ENCODE measurements at places on chromosomes 11 and 22.
A peak's percentile ranks its signal among the peaks of the same experiment; 100 is the strongest.

GRCh38 chr11:17013548-17014320 is 480 bp downstream of the PLEKHA7 start:
- DNase-seq = no peak

GRCh38 chr22:37079668-37080171 is 28.2 kb downstream of the KCTD17 start:
- DNase-seq = no peak

DNA sequence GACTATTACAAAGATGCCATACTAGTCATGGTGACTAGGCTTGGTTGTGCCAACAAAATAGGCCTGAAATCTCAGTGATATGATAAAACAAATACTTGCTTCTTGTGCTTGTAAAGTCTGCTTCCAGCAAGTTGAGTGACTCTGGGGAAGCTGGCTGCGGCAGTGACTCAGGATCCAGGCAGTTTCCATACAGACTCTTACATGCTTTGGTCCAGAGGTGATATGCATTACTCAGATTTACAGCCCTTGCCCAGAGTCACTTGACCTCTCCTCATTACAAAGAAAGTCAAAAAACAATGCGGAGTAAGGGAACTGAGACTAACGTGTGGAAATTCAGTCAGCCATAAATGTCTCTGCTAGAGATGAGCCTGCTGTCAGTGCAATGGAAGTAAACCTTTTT is 387.5 kb downstream of the KCNA4 start:
- no peak for DNase-seq

DNA sequence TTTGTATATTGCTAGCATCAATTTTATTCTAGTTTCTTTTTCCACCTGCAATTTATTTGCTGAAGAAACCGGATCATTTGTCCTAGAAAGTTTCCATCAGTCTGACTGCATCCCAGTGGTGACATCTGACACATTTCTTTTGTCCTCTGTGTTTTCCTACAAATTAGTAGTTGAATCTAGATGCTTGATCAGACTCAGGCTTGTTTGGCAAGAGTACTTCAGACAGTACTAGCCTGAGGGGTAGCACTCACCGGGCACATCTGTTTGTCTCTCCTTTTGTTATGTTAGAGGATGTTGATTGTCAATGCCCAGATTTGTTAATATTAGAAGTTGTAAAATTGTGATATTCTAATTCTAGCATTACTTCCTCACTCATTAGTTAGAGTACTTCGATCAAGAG is 204.8 kb downstream of the SWAP70 start:
- no peak for DNase-seq

- no peak for DNase-seq
These were observed 123.9 kb downstream of the MRTFA start for GRCh38 chr22:40512426-40513136.

DNA sequence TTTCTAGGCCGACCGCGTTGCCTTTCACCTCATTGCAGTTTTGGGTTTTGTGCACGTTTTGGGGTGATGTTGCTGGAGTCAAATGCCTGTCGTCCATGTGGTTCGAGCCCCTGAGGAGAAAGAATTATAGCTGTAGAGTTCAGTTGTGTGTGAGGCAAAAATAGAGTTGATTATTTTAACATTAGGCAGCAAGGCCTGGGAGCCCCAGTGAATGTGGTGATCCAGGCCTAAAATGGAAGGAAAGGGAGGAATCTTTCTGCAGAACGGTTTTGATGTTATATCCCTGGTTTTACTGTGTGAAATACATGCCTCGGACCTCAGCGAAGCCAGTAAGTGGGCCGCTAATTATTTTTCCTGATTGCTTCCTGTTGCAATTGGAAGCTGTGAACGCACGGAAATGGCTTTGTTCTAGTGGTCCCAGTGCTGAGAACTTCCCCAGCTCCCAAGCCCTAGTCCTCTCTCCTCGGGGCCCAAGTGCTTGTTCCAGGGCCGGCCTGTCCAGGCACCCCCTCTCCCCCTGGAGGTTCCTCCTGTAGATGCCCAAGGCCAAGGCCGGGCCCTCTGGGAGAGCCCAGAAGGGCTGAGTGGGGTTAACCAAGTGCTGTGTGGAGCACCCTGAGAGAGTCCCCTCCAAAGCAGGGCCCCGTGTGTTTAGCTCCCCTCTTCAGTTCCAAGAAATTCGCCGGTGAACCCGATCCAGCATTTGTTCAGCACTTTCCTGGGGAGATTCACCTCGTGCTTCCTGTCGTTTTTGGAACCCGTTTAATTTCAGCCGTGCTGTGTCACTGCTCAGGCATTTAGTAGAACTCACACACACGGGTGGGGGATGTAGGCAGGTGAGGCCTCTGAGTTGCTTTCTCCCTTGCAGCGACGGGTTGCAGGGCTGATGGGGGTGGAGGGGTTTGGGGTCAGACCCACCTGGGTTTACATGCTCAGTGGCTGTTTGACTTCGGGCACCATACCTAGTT is 2.1 kb downstream of the LRP5 start:
- no peak for DNase-seq

- no peak for DNase-seq
These were observed 46.8 kb downstream of the TRIM29 start for GRCh38 chr11:120091121-120091520.

GRCh38 chr11:1302461-1303125 is 6.8 kb downstream of the TOLLIP start:
- DNase-seq = peak; percentile 44

DNA sequence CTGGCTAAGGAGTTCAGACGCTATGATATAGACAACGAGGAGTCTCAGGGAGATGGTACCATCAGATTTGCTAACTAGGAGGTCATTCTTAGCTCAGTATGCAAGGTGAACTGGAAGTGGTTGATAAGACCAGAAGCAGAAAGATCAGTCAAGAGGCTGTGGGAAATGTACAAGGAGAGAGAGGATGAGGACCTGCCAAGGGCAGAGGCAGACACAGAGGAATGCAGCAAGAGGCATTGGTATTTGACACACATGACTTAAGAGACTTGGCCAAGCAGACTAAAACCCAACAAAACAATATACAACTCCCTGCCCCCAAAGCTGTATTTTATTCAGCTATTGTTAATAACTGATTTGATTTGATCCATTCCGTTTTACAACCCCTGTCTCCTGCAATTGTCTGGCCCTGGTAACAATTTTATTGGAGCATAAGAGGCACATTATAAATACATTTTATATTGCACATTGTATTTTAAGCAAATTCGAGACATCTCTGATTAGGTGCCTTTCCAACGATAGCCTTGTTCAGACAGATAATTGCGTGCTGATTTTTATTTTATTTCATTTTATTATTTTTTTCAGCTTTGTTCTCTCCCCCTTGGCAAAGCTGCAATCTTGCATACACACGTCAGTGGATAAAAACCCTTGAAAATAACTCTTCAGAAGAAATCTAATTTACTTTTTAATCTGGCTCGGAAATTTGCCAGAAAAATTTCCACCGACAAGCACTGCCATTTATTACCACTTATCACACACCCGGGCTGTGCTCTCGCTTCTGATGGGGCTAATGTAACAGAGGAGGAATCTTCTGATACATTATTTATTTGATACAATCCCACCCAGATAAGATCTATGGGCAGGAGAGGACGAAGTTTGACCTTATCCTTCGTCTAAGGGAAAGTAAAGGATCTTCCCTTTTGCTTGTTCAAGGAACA is 237.8 kb downstream of the NXPE2 start:
- no peak for DNase-seq

DNA sequence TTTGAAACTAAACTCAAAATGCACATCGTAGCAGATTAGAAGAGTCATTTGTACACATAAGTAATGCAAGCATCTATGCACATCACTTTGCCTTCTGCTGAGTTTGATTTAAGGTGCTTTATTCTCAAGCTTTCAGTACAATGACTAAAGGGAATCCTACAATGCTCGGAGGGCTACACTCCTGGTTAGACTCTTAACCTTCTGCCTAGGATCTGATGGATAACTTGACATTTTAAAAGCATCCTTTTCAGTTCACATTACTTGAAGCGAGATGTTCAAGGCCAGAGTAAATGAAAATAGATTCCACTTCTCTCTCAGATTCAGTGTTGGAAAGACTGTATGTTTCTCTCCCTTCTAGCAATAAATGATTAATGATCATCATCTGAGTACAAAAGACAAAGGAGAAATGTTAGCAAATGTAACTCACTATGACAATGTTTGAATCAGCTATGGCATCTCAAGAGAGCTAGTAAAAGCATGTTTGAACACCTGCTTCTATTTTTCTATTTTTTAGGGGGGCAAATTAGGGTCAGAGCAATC is 259.2 kb upstream of the ANO3 start:
- no peak for DNase-seq

DNA sequence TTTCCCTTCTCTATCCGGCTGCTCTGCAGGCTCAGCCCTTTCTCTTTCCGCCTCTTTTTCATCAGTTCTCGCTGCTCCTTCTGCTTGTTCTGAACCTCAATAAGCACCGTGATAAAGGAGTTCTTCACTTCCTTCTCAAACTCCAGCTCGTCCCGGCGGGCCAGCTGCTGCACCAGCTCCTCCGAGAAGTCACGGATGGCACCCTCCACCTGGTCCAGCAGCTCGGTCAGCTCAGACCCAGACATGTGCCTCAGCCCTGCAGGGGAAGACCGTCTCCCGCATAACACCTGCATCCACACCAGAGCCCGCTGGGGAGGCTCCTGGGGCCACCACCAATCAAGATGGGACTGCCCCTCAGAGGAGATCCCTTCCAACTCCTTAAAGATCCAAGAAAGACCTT is 40.2 kb downstream of the FEZ1 start:
- DNase-seq = no peak

- no peak for DNase-seq
These were observed 340.0 kb downstream of the LARGE1 start for GRCh38 chr22:33580310-33580709.

DNA sequence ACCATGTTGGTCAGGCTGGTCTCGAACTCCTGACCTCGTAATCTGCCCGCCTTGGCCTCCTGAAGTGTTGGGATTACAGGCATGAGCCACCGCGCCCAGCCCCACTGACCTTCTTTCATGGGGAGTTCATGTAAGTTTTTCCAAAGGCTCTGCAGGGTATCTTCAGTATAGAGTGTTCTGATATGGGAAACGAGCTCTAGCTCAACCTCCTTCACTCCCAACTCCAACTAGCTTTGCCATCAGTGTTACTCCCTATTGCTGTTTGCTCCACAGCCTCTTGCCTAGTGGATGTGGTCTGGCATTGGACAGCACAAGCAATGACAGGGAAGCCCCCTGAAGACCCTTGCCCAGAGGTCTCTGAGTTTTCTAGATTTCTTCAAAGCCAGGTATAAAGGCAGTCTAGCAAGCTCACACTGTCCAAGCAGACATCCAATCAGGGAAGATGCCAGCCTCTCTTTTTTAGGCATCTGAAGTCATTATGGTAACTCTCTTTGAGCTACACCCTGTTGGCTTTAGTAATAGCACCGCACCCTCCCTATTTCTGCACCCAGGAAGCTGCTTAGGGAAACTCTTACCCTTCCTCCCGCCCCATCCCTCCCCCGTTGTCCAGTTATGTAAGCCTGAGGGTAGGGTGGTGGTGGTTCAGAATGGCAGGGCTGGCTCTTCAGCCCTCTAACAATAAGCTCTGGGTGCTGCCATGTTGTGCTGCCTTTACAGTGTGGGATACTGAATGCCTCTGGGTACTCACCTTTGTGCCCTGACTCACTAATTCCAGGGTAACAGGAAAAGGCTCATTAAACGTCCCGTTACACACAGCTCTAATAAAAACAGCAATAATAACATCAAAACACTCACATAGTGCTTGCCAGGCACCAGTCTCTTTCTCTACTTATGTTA is 41.4 kb upstream of the CLDN5 start:
- peak; percentile 7 for DNase-seq

- DNase-seq = no peak
These were observed 511 bp downstream of the RAC2 start for GRCh38 chr22:37243402-37244113.

DNA sequence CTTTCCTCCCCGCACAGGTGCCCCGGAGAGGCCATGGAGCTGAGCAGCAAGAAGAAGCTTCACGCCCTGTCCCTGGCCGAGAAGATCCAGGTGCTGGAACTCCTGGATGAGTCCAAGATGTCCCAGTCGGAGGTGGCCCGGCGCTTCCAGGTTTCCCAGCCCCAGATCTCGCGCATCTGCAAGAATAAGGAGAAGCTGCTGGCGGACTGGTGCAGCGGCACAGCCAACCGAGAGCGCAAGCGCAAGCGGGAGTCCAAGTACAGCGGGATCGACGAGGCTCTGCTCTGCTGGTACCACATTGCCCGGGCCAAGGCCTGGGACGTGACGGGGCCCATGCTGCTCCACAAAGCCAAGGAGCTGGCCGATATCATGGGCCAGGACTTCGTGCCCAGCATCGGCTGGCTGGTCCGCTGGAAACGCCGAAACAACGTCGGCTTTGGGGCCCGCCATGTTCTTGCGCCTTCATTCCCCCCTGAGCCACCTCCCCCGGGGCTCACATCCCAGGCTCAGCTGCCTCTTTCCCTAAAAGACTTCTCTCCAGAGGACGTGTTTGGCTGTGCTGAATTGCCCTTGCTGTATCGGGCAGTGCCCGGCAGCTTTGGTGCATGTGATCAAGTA is 1.3 kb downstream of the TIGD3 start:
- no peak for DNase-seq

GRCh38 chr11:123451183-123451781 is 21.2 kb downstream of the GRAMD1B start:
- DNase-seq = no peak

DNA sequence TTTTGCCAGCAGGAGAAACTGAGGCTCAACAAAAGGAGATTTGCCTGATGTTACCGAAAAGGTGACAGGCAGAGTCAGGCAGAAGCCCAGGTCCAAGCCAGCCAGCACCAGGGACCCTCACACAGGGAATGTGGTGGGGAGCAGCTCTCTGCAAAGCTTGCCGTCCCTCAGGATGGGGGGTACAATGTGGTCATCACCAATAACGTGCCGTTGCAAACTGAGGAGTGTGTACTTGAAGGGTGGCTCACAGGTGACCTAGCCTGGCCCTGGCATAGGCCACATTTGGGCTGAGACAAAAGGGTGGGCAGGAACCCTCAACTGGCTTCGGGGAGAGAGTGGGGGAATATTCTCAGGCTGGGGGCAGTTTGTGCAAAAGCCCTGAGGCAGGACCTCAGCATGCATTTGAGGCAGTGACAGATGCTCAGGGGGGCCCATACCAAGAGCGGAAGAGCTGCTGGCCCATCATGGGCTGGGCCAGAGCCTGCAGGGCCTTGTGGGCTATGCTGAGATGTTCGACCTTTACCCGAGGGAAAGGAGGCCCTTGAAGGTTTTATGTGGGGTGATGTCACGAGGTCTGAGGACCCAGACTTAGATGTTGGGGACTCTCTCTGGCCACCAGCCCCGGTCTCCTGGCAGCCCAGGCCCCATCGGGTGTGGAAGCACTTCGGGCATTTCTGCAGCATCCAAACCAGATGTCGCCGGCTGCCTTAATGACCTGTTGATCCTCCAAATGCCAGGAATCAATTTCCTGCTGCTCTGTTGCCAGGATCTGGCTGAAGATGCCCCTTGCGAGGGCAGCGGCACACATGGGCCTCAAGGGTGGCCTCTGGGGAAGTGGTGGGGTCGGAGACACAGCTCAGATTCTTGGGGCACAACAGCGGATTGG is 57.4 kb upstream of the SHISAL1 start:
- no peak for DNase-seq

- DNase-seq = no peak
These were observed 4.1 kb upstream of the MAPK11 start for GRCh38 chr22:50274311-50274710.

DNA sequence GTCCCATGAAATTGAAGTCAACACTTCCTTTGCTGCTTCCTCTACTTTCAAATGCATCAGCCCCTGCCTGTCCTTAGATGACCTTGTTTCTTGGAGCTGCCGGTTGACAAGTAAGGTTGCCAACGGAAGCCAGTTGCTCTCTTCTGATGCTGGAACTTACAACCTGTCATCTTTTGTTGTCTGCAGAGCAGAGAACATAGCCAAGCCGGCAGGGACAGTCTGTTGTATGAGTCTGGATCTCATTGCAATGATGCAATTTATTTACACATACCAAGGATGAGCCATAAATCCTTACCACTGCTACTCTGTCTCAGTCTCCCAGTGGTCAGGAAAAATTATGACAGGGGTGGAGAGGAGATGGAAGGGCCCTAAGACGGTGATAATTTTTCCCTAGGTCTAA is 151.4 kb downstream of the BLID start:
- no peak for DNase-seq

Data from cardiac septum (tissue), 1 donor.